ENCODE measurements at places on chromosomes 3 and 15. TPM values are rescaled to one million over a fixed set of nuclear protein-coding genes. Genes with fewer than 3 reads are reported as not detected.

ZBTB47 gene
- 6.5 TPM for total RNA-seq

USP8 gene
- 41.6 TPM for total RNA-seq

NR2E3 gene
- total RNA-seq: 0.16 TPM

PIGZ gene
- total RNA-seq: 1.1 TPM

CXCR6 gene
- not detected for total RNA-seq

DAPK2 gene
- 4.2 TPM for total RNA-seq

HGD gene
- total RNA-seq: 14.2 TPM

TP53BP1 gene
- total RNA-seq: 19.2 TPM

MORC1 gene
- not detected for total RNA-seq

P3H2 gene
- 39.2 TPM for total RNA-seq

PLA2G4D gene
- not detected for total RNA-seq

PAQR5 gene
- total RNA-seq: 88.0 TPM

SNTN gene
- total RNA-seq: not detected

CCK gene
- 1.2 TPM for total RNA-seq

UROC1 gene
- total RNA-seq: not detected

CHRFAM7A gene
- 7.5 TPM for total RNA-seq

ATP13A4 gene
- total RNA-seq: 0.06 TPM

SAMMSON gene
- total RNA-seq: not detected

FRG2C gene
- not detected for total RNA-seq

ACP3 gene
- not detected for total RNA-seq

TRIM42 gene
- total RNA-seq: not detected

TLR9 gene
- total RNA-seq: 0.05 TPM

RPS17 gene
- total RNA-seq: 4,157 TPM

SLC2A2 gene
- not detected for total RNA-seq

RAB6B gene
- total RNA-seq: 2.4 TPM

NAALADL2 gene
- total RNA-seq: 0.23 TPM

UBA7 gene
- total RNA-seq: 0.74 TPM

LRRC31 gene
- total RNA-seq: not detected

RAB7A gene
- 183 TPM for total RNA-seq

PIK3CB gene
- 16.0 TPM for total RNA-seq
